Stimulated activated CD4-positive, alpha-beta T cell treated with anti-CD3 and anti-CD28 coated beads, Interleukin-4, amount 100 ng/mL, for 24 hours (primary cell): ENCODE measurements at places on chromosomes 2 and 18.

GRCh38 chr2:143440411-143441012 is 311.3 kb downstream of the ARHGAP15 start:
- DNase-seq: no peak

DNA sequence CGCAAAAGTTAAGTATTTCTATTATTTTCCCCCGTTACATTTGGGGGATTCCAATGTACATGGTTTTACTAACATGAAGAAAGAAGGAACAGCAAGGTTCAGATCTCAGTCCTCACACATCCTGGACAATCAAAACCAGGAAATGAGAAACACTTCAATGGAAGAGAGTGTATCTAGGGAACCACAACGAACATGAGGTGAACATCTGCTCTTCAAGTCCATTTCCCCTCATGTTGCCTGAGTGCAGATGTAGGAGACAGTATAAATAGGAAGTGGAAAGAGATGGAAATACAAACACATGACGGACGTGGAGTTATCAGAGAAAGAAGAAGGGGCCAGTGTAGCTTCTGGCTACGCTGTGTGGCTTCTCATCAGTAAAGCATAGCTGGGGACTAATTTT is 52.6 kb downstream of the CHN1 start:
- DNase-seq: no peak

DNA sequence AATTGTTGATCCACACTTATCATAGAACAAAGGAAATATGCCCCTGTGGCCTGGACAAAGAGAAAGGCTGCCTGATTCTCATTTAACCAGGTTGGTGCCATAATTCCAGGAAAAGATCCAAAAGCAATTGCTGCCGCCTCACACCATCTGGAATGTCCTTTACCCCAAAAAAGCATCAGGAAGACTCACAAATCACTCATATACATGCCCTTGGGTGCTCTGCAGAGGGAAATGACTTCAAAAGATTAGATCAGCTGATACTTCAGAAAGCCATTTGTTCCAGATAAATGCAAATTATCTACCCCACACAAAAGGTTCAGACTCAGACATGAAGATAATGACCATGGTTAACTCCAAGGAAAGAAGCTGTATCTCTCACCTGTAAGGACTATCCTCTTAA is 285.8 kb downstream of the C1D start:
- no peak for DNase-seq

DNA sequence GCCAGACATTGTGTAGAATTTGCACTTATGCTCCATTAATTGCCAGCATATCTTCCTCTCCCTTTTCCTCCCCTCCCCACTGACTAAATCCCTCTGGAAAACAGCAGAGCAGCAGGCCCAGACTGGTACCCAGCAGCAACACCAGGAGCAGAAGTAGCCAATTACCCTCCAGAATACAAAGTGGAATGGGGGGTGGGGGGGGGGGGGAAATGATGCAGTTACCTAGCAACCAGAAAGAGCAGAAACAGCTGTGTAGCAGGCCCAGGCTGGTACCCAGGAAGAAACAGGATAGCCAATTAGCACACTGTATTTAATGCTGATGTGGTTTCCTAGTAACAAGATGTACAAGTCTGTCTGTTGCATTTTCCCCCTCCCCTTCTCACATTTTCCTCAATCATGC is 52.3 kb downstream of the KLF7 start:
- DNase-seq: no peak

GRCh38 chr2:211132046-211132445 is 575.6 kb downstream of the CPS1 start:
- no peak for DNase-seq

DNA sequence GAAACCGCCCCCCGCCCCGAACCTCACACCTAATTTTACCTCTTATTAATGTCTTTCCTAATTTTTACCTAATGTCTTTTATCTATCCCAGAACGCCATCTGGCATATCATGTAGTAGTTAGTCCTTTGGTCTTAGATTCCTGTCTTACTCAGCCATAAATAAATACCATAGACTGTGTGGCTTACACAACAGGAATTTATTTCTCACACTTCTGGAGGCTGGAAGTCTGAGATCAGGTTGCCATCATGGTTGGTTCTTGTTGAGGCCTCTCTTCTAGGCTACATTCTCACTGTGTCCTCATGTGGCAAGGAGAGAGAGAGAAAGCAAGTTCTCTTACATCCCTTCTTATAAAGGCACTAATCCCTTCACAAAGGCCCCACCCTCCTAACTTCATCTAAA is 46.8 kb downstream of the RHBDD1 start:
- DNase-seq: no peak

- DNase-seq: no peak
Observed at GRCh38 chr2:207770602-207771404, 1.1 kb upstream of the FZD5 start.

- DNase-seq: no peak
Observed at GRCh38 chr2:240613781-240614180, 11.5 kb upstream of the GPR35 start.

- DNase-seq: no peak
Observed at GRCh38 chr2:69018678-69019095, 5.7 kb downstream of the ANTXR1 start.

DNA sequence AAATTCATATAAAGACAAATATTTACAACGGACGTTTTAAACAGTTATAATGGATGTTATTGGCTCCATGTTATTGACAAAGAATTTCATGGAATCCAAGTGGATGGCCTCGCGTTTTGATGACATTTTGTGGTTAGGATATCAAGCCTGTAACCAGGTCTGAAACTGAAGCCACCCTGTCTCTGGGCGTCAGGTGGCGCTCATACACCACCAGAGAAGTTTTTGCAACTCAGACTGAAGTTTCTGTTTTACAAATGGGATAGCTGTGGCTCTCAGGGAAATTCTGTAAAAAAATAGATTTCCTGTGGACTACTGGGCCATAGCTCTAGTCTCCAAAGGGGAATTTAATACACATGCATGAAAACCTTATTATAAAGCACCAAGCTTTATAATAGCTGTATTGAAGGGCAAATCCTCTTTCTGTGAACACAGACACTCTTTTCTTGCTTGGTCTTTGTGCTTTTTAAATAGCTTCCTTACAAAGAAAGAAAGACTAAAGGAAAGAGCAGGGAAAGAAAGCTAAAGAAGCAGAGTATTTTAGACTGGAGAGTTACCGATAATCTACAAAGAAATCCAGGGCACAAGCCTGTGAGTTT is 86.7 kb downstream of the C18orf54 start:
- DNase-seq: peak; percentile 19

DNA sequence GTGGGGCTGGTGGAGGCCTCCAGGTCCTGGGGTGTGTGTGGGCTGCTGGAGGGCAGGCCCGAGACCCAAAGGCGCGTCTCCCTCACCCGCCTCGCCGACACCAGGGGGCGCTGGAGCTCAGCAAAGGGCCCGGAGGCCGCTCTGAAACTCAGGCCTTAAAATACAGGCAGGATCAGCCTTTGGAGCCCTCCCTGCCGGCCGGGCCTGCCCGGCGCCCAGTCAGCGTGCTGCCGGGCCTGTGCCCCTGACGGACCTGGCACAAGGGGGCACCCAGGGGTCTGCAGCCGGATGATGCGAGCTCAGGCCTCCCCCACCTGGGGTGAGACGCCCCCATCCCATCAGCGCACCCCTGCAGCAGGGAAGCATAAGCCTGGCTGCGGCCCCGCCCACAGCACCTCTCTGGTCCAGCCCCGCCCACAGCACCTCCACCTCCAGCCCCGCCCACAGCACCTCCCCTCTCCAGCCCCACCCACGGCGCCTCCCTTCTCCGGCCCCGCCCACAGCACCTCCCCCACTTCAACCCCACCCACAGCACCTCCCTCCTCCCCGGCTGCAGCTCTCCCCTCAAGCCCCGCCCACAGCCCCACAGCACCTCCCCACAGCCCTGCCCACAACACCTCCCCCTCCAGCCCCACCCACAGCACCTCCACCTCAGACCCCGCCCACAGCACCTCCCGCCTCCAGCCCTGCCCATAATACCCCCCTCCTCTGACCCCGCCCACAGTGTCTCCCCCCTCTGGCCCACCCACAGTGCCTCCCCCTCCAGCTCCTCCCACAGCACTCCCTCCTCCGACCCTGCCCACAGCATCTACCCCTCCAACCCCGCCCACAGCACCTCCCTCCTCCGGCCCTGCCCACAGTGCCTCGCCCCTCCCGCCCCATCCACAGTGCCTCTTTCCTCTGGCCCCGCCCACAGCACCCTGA is 92.8 kb upstream of the OTOS start:
- peak; percentile 72 for DNase-seq

DNA sequence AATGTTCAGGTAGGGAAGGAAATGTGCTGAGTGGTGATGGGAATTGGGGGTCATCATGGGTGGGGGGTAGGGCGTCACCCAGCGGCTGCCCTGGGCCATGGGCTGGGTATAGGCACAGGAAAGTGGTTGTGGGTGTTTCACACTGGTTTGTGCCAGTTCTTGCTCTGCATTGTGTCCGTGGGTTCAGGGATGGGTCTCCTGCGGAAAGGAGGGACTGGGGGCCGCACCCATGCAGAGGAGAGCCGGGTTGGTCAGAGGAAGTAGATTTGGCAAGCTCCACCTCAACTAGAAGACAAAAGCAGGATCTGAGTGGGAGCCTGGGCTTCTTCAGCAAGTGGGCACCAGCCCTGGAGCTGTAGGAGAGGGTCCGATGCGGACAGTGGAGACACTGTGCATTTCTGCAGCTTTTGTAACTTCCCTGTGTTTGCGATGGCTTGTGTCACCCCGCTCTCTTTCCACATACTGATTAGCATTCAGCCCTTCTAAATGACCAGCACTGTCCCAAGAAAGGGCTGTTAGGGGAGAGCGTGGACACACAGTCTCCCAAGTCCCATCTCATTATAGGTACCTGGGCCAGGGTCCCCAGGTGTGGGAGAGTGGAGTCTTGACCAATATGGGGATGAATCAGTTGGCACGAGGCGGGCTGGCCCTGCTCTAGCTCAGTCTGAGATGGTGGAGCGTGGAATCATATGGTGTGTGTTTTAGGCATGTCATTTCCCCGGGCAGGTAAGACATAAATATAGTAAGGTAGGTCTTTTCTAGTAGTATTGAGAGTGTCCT is 67.2 kb downstream of the LRRFIP1 start:
- DNase-seq: no peak

- DNase-seq: no peak
Observed at GRCh38 chr2:62928015-62928414, 122.6 kb upstream of the OTX1 start.

- DNase-seq: peak; percentile 12
Observed at GRCh38 chr2:171347591-171348032, 86.2 kb downstream of the METTL8 start.

- no peak for DNase-seq
Observed at GRCh38 chr2:156356014-156356754, 23.7 kb upstream of the NR4A2 start.

GRCh38 chr18:32299484-32299883 is 109.6 kb downstream of the MEP1B start:
- no peak for DNase-seq

GRCh38 chr18:45316127-45316526 is 299.1 kb upstream of the SLC14A2 start:
- DNase-seq: no peak

DNA sequence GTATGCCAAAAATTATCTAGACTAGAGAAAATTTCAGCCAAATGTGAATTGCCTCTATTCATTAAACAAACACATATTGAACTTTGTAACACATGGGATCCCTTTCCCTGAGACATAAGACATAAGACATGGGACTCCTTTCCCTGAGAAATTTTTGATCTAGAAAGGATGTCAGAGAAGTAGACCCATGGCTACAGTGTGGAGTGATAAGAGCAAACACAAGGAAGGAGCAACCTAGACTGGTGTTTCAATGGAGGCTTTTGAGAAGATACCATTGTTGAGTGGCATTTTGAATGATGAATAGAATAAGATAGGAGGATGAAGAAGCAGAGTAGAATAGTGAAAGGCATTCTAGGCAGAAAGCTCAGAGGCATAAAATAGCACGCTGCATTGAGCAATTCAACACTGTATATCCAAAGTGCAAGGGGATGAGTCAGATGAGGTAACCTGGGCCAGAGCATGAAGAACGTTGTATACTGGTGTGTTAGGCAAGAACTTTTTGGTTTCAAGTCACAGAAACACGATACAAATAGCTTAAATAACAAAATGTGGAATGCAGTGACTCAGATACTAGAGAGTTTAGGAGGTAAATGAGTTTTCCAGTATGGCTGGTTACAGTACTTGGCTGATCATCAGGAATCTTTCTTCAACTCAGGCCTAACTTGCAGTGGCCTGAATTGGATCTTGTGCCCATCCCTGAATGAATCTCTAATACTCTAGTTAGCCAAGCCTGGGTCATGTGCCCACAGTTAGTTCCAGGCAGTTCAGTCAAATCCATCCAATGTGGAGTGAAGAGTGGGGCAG is 129.8 kb upstream of the TANK start:
- DNase-seq: no peak

DNA sequence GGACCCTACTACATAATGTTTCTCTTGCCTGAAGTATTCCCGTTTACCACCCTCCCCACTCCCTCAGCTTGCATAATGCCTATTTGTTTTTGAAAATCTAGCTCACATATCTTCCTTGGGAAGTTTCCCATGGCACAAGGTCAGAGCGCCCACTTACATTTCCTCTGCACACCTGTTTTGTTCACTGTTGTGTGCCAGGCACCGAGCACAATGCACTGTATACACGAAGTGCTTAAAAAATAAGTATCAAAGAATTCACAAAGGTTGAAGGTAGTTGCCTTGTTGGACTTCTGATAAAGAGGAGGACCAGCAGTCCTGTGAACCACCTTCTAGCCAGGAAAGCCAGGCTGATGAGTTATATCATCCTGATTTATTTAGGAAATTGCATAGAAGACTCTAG is 16.8 kb upstream of the RHOB start:
- DNase-seq: no peak

GRCh38 chr2:218081063-218081462 is 12.0 kb downstream of the RUFY4 start:
- no peak for DNase-seq

GRCh38 chr18:13480571-13481255 is 245.6 kb downstream of the FAM210A start:
- DNase-seq: no peak

GRCh38 chr18:11323359-11323819 is 174.0 kb upstream of the PIEZO2 start:
- DNase-seq: no peak

GRCh38 chr2:14235667-14236066 is 396.9 kb upstream of the LRATD1 start:
- no peak for DNase-seq

DNA sequence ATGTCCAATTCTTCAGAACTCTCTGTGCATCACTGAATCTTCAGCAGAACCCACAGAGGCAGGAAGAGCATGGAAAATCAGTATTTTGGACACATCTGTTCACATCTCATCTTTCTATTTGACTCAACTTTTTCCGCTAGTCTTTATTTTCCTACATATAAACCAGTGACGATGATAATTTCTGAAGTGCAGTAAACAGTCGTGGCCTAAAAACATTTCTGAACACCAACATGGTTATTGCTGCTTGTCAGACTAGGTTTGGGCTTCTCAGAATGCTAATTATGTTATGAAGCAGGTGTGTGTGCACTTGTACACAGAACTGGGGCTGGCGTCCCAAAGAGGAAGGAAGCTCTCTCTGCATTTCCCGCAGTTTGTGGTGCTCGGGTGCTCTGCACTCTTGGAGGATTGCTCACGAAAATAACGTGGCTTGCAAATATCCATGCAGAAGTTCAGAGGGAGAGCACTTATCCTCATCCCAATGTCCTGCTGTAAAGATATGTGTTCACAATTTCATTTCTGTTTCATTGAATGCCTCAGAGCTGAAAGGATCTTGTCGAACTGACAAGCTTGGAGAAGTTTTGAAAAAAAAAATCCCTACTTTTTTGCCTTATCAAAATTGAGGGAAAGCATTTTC is 50.8 kb downstream of the EDAR start:
- no peak for DNase-seq
